Stimulated activated CD4-positive, alpha-beta T cell treated with anti-CD3 and anti-CD28 coated beads, Interleukin-2, amount 100 ng/mL, for 24 hours (primary cell): ENCODE measurements at places on chromosomes 3 and 15.
A peak's percentile ranks its signal among the peaks of the same experiment; 100 is the strongest.

DNA sequence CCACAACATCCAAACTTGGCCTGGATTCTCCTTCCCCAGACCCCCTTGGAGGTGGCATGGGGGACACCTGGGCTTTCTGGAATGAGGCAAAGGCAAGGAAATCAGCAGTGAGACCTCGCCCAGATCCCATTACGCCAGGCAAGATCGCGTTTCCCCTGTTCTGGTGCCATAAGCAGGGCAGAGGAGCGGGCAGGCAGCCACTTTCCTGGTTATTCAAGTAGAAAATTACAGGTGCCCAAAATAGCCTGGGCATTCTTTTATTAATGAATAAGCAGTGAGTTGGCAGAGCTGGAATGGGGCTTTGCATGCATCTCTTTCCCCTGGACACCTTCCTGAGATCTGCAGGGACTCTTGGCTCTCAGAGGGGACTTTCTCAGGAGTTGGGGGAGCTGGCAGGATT is 31.5 kb upstream of the FAM107A start:
- DNase-seq: no peak

GRCh38 chr15:94174399-94174802 is 57.0 kb upstream of the MCTP2 start:
- no peak for DNase-seq

GRCh38 chr3:2826453-2826852 is 283.7 kb downstream of the IL5RA start:
- DNase-seq: no peak

DNA sequence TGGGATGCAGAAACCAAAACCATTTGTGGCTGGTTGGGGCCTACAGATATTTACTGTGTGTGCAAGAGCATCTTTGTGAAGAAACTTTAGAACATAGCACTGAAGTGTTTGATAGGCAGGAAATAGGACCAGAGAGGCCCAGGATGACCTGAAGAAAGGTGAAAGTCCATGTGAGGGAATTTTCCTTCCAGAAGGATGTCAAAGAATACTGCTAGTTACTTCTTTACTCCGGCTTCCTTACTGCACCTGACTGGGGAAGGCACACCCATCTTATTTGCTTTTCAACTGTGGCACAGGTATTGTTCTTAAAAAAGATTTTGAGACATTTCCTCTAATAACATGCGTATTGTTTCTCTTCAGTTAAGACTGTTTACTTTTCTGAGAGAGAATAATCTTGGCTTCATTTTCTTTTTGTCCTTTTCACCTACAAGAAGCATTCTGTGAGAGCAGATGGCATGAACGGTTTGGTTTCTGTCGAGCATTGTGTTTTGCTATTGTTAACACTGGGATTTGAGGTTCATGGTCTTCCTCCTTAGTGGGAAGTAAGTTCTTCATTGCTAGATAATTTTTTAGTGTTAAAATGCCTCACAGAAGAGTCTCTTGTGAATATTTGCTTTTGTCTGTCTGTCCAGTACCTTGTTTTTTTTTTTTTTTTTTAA is 71.5 kb downstream of the SLCO3A1 start:
- no peak for DNase-seq

DNA sequence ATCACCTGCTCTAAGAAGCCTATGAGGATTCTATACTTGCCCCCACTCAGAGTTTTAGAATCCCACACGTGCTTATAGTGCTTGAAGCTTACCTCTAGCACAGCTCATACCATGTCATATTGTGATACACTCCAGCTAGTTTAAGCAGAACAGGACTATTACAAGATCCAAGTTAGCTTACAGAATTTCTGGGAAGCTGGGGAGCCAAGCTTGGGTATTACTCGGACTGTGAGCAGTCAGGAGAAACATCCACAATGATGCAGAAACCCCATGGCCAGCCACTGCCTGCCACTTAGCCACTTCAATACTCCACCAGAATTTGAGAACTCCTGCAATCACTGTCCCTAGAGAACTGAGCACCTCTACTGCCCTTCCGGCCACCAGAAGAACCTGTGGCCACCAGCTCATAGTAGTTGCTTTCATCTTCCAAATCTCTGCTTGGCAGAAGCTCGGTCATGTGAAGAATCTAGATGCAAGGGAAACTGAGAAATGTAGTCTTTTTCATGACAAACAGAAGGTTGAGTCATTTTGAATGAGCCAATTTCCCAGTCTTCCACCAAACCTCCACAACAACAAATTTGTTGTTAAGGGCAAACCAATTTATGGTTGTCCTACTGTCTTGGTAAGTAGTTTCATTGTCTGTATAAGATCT is 27.7 kb upstream of the SSR3 start:
- no peak for DNase-seq

DNA sequence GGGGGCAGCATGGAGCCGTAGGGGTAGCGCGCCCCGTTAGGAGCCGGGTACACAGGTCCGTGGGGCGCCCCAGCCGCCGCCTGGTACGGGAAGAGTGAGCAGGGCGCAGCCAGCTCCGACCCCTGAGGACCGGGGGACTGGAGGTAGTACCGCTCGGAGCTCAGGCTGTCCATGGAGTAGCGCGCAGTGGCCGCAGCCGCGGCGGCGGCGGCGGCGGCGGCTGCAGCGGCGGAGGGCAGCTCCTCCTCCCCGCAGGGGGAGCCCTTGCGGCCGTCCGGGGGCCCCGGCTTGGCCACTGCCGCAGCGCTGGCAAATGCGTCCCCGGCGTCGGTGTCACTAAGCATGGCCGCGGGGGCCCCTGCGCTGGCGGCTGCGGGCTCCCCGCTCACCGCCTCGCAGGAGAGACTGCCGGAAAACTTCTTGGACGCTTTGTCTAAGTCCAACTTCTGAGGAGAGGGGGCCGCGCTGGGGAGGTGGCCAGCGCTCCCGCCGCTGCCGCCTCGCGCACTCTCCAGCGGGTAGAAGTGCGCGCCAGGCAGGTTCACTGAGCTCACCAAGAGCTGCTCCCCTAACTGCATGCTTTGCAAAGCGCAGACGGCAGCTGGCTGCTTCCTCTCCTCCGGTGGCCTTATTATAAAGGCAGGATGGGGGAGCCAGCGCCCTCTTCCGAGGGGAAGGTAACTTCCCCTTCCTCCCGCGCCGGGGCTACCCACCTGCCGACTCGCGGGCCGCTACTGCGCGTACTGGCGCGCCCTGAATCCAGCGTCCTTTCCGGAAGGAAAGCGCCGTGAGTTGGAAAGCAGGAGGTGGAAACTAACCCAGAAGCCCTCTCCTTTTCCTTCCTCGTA is at the start of gene EOMES:
Gene EOMES, minus strand, starts transcription at position 607 of the 848 bp plus-strand sequence. Its CDS starts 29 bp downstream, at position 578.
- DNase-seq: peak; percentile 71

DNA sequence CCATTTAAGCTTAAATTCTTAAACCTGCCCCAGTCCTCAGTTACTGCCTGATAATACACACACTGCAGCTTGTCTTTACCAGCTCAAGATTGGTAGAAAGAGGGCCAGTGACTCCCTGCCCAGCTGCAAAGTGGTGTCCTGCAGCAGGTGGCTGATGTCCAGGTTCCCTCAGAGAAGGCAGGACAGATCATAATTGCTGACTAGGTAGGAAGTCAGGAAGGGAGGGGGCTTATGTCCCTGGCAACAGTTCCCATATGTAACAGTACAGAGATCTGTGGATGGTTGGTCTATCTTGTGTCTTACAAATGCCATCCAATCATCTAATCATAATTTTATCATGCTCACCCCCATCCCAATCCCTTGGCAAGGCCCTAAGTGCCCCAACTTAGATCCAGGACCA is 492.1 kb upstream of the PPP2R3A start:
- no peak for DNase-seq

GRCh38 chr3:123256256-123256655 is 54.5 kb downstream of the SEC22A start:
- DNase-seq: no peak

DNA sequence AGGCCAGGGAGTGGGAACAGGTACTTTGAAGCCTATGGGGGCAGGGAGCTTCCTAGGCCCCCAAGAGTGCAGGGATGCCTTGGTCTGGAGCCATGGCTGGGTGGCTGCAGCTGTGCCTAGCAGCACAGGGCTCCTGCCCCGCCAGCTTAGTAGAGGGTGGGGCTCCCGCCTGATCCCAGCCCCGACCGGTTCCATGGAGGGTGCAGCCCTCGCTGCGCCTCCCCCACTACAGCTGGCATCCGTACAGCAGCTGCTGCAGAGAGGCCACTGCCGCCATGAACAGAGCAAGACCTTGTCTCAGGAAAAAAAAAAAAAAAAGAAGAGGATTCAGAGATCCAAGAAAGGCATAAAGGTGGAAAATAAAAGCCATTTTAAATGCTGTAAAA is 277.2 kb downstream of the UBE2E2 start:
- no peak for DNase-seq

- no peak for DNase-seq
Observed at GRCh38 chr3:48440590-48440958, 517 bp downstream of the TMA7 start.
